ENCODE measurements at places on chromosomes 12 and 14.

DNA sequence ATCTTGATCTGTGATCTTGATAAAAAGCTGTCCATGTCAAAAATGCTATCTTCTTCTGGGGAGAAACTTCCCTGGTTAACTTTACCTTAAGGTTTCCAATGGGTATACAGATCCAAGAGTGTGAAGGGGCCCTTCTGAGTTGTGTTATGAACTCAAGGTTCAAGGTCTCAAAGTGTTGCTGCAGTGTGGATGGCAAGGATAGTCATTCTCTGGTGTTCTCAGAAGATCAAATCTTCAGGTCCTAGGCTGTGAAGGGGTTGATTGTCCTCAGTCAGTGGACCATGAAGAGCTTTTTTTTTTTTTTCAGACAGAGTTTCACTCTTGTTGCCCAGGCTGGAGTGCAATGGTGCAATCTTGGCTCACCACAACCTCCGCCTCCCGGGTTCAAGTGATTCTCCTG is 114.4 kb downstream of the SPTSSA start:
- no peak for DNase-seq

DNA sequence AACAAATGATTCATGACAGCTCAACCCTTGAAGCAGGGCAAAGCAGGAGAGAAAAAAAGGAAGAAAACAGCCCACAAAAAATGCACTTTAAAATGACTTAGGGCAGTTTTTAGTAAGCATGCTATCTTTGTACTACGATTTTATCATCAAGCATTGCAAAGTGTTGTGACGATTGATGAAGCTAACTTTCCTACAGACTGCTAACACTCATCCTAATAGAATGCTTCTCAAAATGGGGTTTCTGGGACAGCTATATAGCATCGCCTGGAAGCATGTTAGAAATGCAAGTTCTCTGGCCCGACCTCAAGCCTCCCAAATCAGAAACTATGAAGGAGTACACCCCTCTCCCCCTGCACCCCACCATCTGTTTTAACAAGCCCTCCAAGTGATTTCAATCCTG is 256.4 kb downstream of the SSPN start:
- no peak for DNase-seq

- peak; percentile 12 for DNase-seq
These were observed 604 bp downstream of the EEA1 start for GRCh38 chr12:92928421-92928961.

DNA sequence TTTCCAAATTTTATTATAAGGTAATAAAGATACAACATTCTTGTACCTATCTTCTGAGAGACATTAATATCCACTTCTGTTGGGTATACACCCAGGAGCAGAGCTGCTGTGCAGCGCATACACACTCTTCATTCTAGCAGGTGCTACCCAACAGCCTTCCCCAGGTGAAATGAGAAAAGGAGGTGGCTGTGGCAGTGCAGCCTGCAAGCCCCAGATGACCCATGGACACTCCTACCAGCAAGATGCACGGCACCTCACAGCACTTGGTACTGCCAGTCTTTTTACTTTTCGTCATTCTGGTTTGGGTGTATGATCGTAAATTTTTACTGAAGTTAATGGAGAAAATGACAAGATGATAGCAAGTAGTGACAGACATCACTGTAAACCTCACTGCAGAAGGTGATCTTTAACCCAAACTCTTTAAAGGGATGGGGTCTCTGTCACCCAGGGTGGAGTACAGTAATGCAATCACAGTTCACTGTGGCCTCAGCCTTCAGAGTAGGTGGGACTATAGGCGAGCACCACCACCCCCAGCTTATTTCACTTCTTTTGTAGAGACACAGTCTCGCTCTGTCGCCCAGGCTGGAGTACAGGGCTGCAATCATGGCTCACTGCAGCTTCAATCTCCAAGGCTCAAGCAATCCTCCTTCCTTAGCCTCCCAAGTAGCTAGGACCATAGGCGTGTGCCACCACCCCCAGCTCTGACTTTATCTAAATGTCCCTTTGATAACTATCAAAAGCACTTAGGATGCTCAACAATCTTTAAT is 26.5 kb downstream of the VPS37B start:
- DNase-seq = no peak

GRCh38 chr12:81181691-81182090 is 103.8 kb downstream of the ACSS3 start:
- DNase-seq = no peak

DNA sequence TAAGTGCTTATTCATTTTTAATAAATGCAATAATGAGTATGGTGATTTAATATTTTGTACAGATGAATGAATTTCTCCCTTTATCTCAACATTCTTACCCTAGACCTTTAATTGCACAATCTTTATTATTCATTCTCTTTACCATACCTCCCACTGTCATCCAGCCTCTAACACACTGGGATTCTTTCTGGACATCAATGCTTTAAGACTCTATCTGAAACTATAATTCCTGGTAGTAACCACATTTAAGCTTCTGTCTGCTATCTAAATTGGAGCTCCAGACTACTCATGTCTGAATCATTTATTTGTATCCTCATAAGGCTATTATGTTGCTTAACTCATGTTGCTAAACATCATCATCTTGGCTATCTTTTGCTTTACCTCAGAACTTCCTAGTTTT is 270.2 kb downstream of the ALG10B start:
- DNase-seq = no peak

DNA sequence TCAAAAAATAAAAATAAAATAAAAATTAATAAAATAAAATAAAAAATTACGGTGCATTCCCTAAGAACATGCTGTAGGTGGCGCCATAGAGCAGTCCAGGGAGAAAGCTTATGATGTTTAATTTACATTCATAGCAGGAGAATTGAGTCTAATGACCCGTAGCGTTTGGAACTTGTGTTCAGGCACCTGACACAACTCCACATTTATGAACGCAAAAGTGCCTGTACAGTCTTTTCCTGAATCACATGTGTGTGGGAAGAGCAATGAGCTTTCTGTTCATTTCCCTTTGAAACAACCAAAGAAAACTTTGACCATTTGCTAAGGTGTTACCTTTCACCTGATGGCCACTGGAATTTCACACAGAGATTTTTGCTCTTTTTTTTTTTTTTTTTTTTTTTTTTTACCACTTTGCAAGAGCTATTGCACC is 60.6 kb upstream of the KCNA1 start:
- DNase-seq = peak; percentile 34

- DNase-seq = no peak
These were observed 62.3 kb downstream of the BEGAIN start for GRCh38 chr14:100524933-100525243.

DNA sequence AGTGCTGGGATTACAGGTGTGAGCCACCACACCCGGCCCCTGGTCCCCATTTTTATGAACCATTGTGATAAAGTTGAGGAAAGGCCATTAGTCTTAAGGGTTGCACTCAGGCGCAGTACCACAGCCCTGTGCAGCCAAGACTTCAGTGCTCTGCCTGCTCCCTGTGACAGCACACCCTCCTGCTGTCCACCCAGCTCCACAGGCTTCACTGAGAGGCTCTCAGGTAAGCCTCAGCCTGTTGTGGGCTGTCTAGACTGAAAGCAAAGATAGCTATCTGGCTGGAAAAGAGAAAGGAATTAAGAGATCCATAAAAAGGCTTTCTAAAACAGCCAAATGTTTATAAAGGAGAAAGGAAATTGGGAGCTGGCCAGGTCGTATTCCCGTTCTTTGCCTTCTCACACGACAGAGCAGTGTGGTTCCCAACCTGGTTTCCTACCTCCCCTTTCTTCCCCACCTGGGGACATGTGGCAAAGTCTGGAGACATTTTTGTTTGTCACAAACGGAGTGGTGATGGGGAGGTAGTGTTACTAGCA is 19.1 kb upstream of the DNM1L start:
- DNase-seq = no peak

- no peak for DNase-seq
These were observed 88.1 kb downstream of the TMEM30B start for GRCh38 chr14:61192989-61193388.

DNA sequence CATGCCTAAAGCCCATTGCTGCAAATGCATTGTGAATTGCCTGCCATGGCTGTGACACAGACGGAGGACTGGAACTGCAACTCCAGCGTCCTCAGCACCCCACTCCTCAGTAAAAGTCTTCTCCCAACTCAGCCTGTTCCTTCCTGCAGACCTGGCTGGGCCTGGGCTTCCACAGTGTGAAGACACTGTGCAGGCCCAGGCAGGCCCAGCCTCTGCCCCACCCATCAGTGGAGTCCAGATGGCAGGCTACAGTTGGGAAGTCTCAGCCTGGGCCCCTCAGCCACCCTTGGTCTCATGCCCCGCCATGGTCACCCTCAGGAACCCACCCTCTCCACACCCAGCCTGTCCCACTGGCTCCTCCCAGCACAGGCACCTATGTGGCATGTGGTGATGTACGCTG is 22.0 kb downstream of the VSX2 start:
- no peak for DNase-seq

GRCh38 chr14:103356024-103356682 is 22.1 kb downstream of the EIF5 start:
- no peak for DNase-seq

DNA sequence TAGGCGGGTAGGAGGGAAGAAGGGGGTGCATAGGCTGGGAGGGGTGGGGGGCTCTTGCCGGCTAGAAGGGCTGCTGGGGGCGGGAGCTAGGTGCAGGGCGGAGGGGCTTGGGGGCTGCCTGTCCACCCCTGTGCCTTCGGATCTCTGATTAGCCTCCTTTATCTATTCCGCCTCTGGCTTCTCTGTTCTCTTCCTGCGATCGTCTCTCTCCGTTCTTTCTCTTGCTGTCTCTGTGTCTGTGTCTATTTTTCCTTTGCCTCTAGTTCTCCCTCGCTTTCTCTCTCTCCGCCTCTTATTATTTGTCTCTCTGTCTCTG is 166.7 kb upstream of the LHX5 start:
- DNase-seq = peak; percentile 25

DNA sequence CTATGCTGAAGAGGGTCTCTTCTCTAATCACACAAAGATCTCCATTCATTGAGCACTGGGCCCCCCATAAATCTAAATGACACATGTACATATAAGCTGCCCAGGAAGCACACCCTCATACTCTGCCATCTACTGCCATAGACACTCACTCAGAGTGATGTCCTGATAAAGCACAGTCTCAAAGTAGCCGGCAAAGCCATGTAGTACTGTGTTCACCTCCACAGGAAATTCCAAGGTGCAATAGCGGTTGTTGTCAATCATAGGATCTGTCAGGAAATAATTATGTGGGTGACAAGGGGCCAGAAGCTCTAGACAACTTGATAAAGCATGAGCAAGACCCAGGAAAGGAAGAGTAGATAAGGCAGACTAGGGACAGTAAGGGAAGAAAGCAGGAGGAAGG is 3.3 kb upstream of the RBM23 start:
- no peak for DNase-seq

DNA sequence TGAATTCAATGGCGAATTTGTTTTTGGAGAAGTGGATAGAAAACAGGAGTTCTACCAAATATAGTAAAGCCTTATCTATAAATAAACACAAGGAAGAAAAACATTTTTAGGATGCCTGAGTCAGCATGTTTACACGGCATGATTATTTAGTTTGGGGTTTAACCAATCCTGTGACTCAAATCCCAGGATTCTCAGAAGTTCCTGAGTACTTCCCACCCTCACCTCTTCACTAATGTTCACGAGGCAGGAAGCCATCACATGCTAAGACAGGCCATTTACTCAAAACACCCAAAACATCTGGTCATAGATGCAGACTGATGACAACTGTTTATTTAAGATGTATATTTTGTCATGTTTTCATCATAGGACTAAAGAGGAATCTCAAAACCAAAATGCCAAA is 3.4 kb upstream of the GLRX5 start:
- no peak for DNase-seq

DNA sequence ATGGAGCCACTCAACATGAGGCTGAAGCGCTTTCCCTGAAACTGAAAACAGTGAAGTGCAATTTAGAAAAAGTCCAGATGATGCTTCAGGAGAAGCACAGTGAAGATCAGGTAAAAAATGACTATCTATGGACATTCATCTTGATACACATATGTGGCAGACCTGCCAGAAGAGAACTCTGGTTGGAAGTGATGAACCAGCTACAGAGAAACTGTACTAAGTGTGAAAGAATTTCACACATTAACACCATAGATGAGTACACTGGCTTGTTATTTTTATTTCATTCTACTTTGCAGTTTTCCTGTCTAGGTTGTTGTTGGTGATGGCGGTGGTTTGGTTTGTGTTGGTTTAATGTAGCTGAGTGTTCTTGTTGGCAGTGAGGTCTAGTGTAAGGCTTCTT is 174.7 kb downstream of the ESR2 start:
- no peak for DNase-seq

GRCh38 chr12:105319691-105320209 is 10.7 kb upstream of the C12orf75 start:
- DNase-seq = no peak

- DNase-seq = no peak
These were observed 6.5 kb downstream of the HAL start for GRCh38 chr12:95989504-95990123.

Data from NCI-H1417 (cell line).